ENCODE measurements at places on chromosomes 5 and 9.
A peak's percentile ranks its signal among the peaks of the same experiment; 100 is the strongest.

- peaks cover 18% of the 10 kb centered on the region for H3K4me1 ChIP-seq
- H3K27me3 ChIP-seq, result no peaks in the 10 kb centered on the region
- peak overlapping the region; percentile 91 for H3K4me3 ChIP-seq
- peak overlapping the region; percentile 91 for H3K27ac ChIP-seq
- H3K36me3 ChIP-seq, result no peaks in the 10 kb centered on the region
Observed at GRCh38 chr9:88075506-88075905, 62.8 kb downstream of the SPATA31C2 start.

- H3K36me3 ChIP-seq, result no peaks in the 10 kb centered on the region
- H3K4me1 ChIP-seq, result peaks cover 6% of the 10 kb centered on the region
- no peaks in the 10 kb centered on the region for H3K27me3 ChIP-seq
- peak overlapping the region; percentile 25 for H3K27ac ChIP-seq
Observed at GRCh38 chr5:157476702-157477408, 16.8 kb downstream of the NIPAL4 start.

DNA sequence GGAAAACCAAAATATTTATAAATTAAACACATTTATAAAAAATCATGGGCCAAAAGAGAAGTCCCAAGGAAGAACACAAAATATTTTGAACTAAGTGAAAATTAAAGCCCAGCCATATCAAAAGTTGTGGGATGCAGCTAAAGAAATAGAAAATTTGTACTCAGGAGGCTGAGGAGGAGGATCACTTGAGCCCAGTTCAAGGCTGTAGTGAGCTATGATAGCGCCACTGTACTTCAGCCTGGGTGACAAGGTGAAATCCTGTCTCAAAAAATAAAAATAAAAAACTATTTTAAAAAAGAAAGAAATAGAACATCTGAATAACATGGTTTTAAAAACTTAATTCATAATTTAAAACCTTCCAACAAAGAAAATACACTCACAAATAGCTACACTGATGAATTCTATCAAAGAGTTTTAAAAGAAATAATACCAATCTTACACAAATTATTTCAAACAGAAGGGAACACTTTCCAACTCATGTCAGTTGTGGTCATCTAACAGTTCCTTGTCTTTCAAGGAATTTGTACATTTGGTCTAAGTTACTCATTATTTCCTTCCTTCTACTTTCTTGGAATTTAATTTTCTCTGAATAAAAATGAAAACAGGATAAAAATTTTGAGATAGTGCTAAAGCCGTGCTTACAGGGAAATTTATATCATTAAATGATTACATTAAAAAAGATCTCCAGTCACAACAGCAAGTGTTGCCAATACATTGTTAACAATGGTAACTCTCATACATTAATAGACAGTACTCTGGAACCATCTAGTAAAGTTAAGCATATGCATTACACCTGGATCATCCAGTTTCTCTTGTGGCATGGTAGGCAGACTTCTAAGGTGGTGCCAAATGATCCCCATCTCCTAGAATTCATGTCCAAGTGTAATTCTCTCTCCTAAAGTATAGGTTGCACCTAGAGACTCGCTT is 17.8 kb downstream of the PTBP3 start:
- peaks cover 12% of the 10 kb centered on the region for H3K4me1 ChIP-seq
- H3K27ac ChIP-seq, result peak overlapping the region; percentile 41
- H3K4me3 ChIP-seq, result no peak overlapping the region
- H3K36me3 ChIP-seq, result peaks cover 22% of the 10 kb centered on the region

GRCh38 chr9:110738982-110739381 is 70.4 kb downstream of the MUSK start:
- peaks cover under 1% of the 10 kb centered on the region for H3K27me3 ChIP-seq
- DNase-seq, result no peak
- no peak overlapping the region for H3K4me3 ChIP-seq
- H3K27ac ChIP-seq, result no peak overlapping the region
- H3K36me3 ChIP-seq, result peaks cover 3% of the 10 kb centered on the region

All from type B pancreatic cell (in vitro differentiated cells).